ENCODE measurements at places on chromosomes 1 and 21. TPM values are rescaled to one million over a fixed set of nuclear protein-coding genes. Genes with fewer than 3 reads are reported as not detected.
A peak's percentile ranks its signal among the peaks of the same experiment; 100 is the strongest.

DNA sequence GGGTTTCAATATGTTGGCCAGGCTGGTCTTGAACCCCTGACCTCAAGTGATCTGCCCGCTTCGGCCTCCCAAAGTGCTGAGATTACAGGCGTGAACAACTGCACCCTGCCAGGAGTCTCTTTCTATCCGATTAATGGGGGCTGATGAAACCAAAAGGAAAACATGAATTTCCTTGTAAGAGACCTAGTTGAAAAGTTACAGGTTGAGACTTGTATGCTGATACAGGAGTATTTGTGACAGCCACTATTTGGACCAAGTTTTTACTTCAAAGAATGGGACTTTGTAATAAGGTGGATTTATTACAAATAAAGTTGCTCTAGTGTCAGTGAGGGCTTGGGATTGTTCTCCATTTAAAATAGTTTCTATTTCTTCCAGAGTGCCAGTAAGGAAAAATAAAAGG is 43.6 kb upstream of the TMEM61 start:
- no peak overlapping the region for H3K4me3 ChIP-seq
- H3K4me1 ChIP-seq, result peaks cover 11% of the 10 kb centered on the region
- no peak overlapping the region for H3K27ac ChIP-seq
- no peak for DNase-seq

- no peak overlapping the region for H3K4me3 ChIP-seq
- no peaks in the 10 kb centered on the region for H3K4me1 ChIP-seq
These were observed 125.3 kb downstream of the SYT2 start for GRCh38 chr1:202584707-202585589.

- no peak for DNase-seq
- no peaks in the 10 kb centered on the region for H3K27me3 ChIP-seq
- no peak overlapping the region for H3K4me3 ChIP-seq
- no peak overlapping the region for H3K27ac ChIP-seq
- H3K36me3 ChIP-seq, result peaks cover 54% of the 10 kb centered on the region
These were observed 3.9 kb upstream of the NRAS start for GRCh38 chr1:114720492-114720891.

DNA sequence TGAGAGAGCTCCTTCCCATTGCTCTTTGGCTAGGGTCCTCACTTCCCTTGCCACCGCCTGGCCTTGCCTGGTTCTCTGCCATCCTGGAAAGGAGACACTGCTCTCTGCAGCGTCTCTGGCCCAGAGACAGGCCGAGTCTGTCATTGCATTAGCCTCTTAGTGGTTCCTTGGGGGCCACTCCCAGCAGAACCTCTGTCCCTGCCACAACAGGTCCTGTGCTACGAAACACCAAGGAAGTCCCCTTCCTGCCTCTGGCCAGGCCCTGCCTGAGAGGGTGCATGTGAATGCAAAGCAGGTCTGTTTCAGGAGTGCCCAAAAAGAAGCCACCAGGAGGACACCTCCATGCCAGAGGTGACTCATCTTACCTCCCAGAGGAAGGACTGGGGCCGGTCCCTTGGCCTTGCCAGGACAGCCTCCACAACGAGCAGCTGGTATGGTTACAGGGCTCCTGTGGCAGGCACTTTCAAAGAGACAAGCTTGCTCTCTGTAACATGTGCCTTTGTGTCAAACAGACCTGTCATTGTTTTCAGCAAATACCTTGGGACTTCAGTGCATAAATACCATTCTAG is 59.6 kb downstream of the VPS26C start:
- H3K4me3 ChIP-seq, result peak overlapping the region; percentile 62
- no peaks in the 10 kb centered on the region for H3K27me3 ChIP-seq
- peak; percentile 27 for DNase-seq
- peaks cover 9% of the 10 kb centered on the region for H3K36me3 ChIP-seq

GRCh38 chr1:218667781-218668516 is 322.8 kb downstream of the TGFB2 start:
- H3K27me3 ChIP-seq, result no peaks in the 10 kb centered on the region
- no peak overlapping the region for H3K4me3 ChIP-seq
- H3K4me1 ChIP-seq, result no peaks in the 10 kb centered on the region
- DNase-seq, result no peak
- H3K36me3 ChIP-seq, result no peaks in the 10 kb centered on the region

- H3K27me3 ChIP-seq, result no peaks in the 10 kb centered on the region
- H3K36me3 ChIP-seq, result peaks cover 37% of the 10 kb centered on the region
- peak; percentile 46 for DNase-seq
These were observed 683 bp downstream of the LRRC8B start for GRCh38 chr1:89525169-89525855.

DNA sequence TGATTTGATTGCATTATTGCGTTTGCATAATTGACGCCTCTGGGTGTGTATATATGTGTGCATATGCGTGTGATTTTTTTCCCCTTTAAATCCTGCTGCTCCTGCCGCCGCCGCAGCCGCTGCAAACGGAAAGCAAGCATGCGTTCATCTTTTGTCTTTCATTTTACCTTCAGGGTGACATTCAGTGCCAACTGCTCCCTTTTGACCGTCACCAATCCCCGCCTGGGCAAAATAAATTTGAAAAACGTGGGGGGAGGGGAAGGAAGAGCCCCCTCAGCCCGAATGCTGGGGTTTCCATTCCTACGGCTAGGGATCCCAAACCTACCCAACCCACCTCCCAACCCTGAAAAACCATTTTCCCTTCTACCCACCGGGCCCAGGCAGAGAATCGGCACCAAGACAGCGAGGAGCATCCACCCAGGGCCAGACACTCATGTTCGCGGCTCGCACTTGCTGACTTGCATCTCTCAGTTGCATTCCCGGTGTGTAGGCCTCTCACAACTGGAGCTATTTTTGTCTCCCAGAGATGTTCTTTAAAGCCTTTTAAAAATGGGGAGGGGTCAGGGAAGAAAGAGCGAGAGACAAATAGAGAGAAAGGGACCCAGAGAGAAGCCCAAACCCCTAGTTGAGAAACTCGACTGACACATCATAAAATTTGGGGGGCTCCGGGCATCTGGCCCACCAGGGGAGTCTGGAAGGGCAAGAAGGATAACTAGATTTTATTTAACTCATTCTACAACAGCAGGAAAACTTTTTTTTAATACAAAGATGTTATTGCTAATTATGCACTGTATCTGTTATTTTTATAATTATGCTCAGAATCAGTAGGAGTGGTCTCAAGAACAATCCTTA is 367.1 kb upstream of the ESRRG start:
- no peaks in the 10 kb centered on the region for H3K36me3 ChIP-seq
- no peak overlapping the region for H3K4me3 ChIP-seq
- no peak overlapping the region for H3K27ac ChIP-seq
- H3K27me3 ChIP-seq, result peaks cover 51% of the 10 kb centered on the region

GRCh38 chr1:117013309-117013858 is 11.8 kb downstream of the CD101 start:
- peak overlapping the region; percentile 66 for H3K27ac ChIP-seq
- H3K4me3 ChIP-seq, result no peak overlapping the region
- DNase-seq, result no peak
- peaks cover 56% of the 10 kb centered on the region for H3K4me1 ChIP-seq

DNA sequence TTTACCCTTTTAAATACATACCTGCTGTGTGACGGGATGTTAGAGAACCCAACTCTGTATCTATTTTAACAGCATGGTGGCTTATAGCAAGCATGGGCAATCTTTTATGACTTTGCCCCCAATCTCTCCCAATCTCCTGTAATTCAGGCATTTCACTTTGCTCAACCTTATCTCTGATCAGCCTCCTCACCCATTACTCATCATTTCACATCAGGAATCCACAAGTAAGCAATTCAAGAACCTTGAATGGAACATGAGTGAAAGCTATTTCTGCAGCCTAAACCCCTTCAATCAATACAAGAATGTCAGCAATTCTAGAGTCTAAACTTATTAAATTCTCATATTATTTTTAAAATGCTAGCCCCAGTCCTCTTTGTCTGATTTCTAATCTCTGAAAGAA is 199.8 kb downstream of the ST6GALNAC3 start:
- no peak overlapping the region for H3K4me3 ChIP-seq
- no peaks in the 10 kb centered on the region for H3K36me3 ChIP-seq
- no peaks in the 10 kb centered on the region for H3K27me3 ChIP-seq
- peaks cover 27% of the 10 kb centered on the region for H3K4me1 ChIP-seq
- H3K27ac ChIP-seq, result no peak overlapping the region

The UBE2G2 gene
- 115 TPM for total RNA-seq

The ATAD3C gene
- 1.3 TPM for total RNA-seq

The GPATCH3 gene
- total RNA-seq, result 14.4 TPM

The TRIM58 gene
- 0.08 TPM for total RNA-seq

The LCE2A gene
- total RNA-seq, result not detected

The LCE5A gene
- total RNA-seq, result not detected

The LEFTY1 gene
- total RNA-seq, result 0.39 TPM

All from activated naive CD8-positive, alpha-beta T cell treated with anti-CD3 and anti-CD28 coated beads for 36 hours (primary cell).